ENCODE measurements at places on chromosomes 1 and 21.

- no peak for DNase-seq
Observed at GRCh38 chr1:23400324-23401114, 24.0 kb downstream of the TCEA3 start.

GRCh38 chr1:226665505-226666163, 73.4 kb downstream of the ITPKB start:
- no peak for DNase-seq

DNA sequence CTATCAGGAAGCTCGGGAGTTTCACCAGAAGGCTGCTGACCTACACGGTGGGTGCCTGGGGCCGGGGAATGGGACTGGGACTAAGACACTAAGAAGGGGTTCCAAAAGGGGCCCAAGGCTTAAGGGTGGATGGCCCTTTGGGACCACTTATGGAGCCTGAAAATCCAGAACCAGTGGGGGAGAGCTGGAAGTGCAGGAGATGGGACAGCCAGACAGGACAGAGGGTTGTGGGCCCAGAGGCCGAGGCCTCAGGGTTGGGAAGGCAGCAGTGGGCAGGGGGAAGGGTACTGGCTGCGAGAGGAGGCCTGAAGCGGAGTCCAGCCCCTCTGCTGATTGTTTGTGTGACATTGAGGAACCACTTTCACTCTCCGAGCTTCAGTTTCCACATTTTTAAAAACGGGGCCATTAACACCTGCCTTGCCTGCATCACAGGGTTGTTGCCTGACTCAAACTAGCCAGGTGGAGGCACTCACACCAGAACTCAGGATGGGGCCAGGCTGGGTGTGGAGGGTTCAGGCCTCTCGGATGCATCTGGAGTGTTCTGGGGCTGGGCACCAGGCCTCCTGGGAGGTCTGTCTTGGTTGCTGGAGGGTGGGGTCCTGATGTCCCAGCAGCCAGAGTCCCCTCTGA, 3.0 kb downstream of the TTC24 start:
- no peak for DNase-seq

GRCh38 chr1:40411294-40411693, 37.8 kb downstream of the SMAP2 start:
- DNase-seq, result no peak

- no peak for DNase-seq
Observed at GRCh38 chr1:6389971-6390370, 3.6 kb downstream of the ACOT7 start.

- no peak for DNase-seq
Observed at GRCh38 chr1:193516755-193517388, 330.5 kb upstream of the B3GALT2 start.

DNA sequence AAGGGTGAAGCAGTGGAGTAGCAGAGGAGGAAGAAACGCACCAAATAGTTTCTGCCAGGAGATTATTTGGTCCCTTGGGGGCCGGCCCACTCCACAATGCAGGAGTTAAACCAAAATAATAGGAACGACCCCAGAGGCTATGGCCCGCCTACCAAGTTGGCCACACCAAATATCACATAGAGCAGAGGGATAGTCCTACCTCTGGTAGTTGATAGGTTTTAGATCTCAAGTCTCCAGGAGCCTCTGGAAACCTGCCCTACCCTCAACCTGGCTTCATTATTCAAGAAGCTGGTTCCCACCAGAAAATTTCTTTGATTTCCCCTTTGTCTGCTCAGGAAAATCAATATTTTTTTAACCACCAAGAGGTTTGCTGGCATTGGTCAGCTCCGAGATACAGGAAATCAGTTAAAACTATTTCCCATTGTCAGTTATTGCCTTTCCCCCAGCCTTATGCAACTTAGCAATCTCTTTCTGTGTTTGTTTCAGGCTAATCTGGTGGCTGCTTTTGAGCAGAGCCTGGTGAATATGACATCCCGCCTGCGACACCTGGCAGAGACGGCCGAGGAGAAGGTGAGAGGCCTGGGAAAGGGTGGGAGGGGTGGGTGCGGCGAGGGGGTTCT, 35.5 kb upstream of the IPO9 start:
- DNase-seq, result no peak

DNA sequence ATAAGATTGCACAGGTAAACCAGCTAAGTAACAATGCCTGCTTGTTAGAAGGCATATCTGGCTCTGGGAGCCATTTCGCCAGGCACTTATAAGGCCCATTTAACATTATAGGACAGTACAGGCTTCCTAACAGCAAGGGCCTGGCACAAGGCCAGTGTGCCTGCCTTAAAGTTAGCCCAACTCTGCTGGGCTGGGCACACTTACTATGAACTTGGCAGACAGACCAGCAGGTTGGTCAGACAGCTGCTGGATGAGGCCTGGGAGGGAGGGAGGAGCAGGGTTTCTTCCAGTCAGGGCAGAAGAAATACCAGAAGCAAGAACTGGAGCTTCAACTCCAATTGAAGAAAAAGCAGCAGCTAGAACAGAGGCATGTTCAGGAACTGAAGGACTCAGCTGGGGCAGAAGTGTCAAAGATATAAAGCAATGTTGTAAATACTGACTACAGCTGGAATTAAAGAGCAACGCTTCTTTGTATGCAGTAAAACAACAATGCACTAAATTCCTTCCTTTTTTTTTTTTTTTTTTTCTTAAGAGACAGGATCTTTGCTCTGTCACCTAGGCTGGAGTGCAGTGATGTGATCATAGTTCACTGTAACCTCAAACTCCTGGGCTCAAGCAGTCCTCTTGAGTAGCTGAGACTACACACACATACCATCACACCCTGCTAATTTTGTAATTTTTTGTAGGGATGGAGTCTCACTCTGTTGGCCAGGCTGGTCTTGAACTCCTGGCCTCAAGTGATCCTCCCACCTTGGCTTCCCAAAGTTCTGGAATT, 4.9 kb downstream of the CACHD1 start:
- DNase-seq, result peak; percentile 88

- no peak for DNase-seq
Observed at GRCh38 chr1:206575165-206575893, 36.9 kb downstream of the EIF2D start.

DNA sequence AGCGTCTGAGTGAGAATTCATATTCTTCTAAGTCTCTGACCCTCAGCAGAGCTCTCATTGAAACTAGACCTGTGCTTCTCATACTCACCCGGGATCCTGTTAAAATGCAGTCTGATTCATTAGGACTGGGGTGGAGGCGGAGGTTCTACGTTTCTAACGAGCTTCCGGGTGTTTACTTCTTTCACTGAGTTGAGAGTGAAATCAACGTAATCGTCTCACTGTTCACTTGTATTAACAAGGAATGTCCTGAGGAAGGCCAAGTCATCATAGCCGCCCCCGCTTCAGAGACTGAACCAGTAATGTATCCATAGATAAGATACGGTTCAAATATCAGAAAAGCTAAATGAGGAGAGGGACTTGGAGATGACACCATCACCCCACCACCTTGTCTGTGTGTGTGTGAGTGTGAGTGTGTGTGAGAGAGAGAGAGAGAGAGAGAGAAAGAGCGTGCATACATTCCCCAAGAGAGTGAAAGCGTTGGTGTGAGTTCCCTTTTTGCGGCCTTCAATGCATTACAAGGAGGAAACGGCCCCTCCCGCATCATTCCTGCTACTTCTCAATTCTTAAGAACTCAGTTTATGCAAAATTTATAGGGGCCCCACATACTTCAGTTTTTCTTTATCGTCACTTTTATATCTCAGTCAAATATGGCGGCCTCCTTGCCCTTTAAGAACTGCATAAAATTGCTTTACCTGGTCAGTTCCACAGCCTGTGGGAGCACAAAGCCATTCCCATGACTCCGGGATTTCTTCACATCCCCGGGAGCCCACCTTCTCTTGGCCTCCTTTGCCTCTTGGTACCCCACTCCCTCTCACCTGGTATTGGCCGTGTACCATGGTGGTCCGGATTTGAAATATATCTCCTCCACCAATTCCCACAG, 19.8 kb downstream of the KMO start:
- DNase-seq, result peak; percentile 63

- DNase-seq, result peak; percentile 6
Observed at GRCh38 chr1:42935313-42935895, 23.3 kb downstream of the SLC2A1 start.

- peak; percentile 46 for DNase-seq
Observed at GRCh38 chr1:231357831-231358354, 19.8 kb downstream of the SPRTN start.

DNA sequence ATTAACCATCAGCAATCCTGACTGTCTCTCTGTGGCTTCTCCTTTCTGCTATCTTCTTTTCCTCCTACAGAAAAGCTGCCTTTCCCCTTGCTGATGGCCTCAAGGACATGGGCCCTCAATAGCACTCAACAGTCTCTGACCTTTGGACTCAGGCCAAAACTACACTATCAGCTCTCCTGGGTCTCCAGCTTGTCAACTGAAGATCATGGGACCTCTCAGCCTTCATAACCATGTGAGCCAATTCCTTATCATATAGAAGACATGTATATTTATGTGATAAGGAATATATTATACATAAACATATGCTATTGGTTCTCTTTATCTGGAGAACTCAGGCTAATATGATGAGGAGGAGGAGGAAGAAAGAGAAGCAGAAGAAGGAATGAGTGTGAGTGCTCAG, 91.8 kb upstream of the GJB5 start:
- DNase-seq, result no peak

- no peak for DNase-seq
Observed at GRCh38 chr1:55073187-55073916, 34.0 kb downstream of the PCSK9 start.

DNA sequence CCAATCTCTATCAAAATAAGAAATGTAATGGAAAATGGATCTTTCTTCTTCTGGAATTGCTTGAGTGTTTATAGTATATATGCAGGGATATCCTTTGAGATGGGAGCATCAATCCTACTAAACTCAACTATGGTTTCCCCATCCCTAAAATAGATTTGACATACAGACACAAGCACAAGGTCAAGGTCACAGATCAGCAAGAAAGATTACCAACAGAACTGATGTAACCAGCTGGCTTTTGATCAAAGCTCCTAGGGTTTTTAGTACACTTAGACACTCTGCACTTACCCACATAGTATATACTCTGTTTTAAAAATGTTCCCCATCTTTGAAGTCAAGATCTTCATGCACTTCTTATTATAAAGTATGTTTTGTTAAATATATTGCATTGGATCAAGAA, 85.5 kb downstream of the NRIP1 start:
- no peak for DNase-seq

GRCh38 chr1:25245809-25246599, 1.2 kb downstream of the RSRP1 start:
- DNase-seq, result no peak

DNA sequence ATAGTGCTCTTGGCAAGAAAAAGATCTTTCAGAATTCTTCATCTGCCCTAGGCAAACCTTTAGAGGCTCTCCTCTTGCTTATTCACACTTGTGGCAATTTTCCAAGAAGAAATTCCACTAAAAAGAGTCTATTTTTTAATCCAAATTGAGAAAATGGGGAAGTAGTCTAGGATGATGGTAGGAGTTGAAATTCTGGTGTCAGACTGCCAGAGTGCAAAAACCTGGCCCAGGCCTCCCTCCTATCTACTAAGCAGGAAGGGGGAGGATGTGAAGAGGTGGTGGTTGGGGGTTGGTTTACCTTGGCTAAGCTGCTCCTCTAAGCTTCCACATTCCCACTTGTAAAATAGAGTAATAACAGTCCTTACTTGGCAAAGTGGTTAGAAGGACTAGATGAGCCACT, 120.6 kb upstream of the KCNJ15 start:
- DNase-seq, result no peak

- DNase-seq, result no peak
Observed at GRCh38 chr21:34740198-34740597, 71.4 kb downstream of the CLIC6 start.

DNA sequence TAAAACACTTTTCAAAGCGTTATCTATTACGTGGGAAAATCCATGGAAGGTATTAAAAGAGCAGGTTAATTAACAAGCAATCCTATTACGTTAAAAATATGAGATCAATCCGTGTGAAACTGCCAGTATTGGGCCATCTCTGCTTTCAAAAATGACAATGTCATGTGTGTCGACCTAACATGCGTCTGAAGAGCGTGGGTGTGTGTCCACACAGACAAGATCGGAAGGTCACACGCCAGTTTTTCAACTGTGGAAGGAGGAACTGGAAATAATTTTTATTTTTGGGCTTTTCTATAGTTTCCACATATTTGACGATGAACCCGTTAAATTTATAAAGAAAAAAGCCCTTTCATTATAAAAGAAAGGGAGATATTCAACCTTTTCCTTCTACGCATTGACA, 17.6 kb upstream of the ALDH4A1 start:
- no peak for DNase-seq

GRCh38 chr1:18256282-18257235, 149.0 kb downstream of the IGSF21 start:
- DNase-seq, result peak; percentile 64

GRCh38 chr1:199780948-199781670, 246.4 kb upstream of the NR5A2 start:
- no peak for DNase-seq

GRCh38 chr1:67342076-67342890, 34.6 kb downstream of the IL12RB2 start:
- DNase-seq, result no peak

DNA sequence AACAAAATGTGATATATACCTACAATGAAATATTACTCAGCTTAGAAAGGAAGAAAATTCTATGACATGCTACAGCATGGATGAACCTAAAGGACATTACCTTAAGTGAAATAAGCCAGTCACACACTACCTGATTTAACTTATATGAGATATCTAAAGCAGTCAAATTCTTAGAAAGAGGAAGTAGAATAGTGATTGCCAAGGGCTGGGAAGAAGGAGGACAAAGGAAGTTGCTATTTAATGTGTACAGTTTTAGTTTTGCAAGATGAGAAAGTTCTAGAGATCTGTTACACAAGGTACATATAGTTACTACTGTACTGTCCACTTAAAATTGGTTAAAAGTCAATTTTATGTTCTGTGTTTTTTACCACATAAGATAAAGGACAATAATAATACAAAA, 87.5 kb upstream of the KCTD3 start:
- no peak for DNase-seq

DNA sequence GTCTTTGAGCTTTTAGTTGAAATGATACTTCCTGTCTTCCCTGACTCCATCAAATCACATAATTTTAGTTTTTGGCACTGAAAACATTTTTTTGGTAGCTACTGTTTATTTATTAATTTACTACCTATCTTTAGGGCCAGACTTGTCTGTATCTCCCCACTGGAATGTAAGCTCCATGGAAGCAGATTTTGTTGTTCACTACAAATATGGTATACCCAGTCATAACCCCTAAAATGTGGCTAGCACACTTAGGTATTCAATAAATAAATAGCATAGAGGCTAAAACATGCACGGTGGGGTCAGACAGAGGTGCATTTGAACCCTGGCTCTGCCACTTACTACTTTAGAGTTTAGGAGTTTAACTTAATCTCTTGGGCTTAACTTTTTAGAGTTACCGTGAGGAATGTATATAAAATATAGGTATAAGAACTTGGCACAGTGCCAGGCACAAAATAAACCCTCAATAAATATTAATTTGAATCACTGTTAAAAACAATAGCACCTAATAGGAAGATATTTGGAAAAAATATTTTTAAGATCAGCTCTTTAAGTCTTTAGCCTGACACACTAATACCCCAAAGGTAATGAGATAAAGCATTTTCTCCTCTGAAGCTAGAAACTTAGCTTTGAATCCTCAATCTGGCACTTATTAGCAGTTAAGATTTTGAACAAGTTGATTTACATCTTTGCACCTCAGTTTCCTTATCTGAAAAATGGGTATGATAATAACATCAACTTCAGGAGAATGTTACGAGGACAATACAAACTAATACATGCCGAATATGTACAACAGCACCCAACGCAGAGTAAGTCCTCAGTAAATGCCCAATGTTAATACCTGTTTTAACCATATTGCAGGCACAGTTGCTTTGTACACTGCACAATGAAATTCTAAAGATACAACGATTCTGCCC, 59.6 kb upstream of the HP1BP3 start:
- DNase-seq, result no peak

- DNase-seq, result no peak
Observed at GRCh38 chr1:4599521-4599920, 54.9 kb upstream of the AJAP1 start.

- peak; percentile 90 for DNase-seq
Observed at GRCh38 chr1:15740924-15741850, 1.1 kb upstream of the TMEM82 start.
